EL (cell line): ENCODE measurements at places on chromosomes 1 and 21.

- DNase-seq: no peak
These were observed 146.7 kb downstream of the CSMD2 start for GRCh38 chr1:34018285-34018684.

- no peak for DNase-seq
These were observed 34.4 kb downstream of the WNT9A start for GRCh38 chr1:227913396-227913763.

- DNase-seq: no peak
These were observed 106.6 kb downstream of the NPHP4 start for GRCh38 chr1:5885471-5886139.

DNA sequence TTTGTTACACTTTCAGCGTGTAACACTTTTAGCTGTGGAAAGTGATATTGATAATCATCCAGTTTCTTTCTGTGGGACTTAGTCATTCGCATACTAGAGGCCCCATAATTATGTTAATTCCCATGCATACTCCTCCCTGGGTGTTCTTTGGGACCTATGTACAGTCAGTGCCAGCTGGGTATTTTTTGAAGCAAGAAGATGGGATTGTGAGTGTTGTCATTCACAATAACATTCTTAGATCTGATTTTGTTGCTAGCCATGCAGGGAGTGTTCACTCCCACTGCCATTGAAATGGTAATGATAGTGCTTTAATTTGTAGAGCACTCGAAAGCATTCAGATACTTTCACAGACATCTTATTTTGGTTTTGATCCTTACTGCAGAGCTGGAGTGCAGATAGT, 11.6 kb downstream of the SARS1 start:
- no peak for DNase-seq

DNA sequence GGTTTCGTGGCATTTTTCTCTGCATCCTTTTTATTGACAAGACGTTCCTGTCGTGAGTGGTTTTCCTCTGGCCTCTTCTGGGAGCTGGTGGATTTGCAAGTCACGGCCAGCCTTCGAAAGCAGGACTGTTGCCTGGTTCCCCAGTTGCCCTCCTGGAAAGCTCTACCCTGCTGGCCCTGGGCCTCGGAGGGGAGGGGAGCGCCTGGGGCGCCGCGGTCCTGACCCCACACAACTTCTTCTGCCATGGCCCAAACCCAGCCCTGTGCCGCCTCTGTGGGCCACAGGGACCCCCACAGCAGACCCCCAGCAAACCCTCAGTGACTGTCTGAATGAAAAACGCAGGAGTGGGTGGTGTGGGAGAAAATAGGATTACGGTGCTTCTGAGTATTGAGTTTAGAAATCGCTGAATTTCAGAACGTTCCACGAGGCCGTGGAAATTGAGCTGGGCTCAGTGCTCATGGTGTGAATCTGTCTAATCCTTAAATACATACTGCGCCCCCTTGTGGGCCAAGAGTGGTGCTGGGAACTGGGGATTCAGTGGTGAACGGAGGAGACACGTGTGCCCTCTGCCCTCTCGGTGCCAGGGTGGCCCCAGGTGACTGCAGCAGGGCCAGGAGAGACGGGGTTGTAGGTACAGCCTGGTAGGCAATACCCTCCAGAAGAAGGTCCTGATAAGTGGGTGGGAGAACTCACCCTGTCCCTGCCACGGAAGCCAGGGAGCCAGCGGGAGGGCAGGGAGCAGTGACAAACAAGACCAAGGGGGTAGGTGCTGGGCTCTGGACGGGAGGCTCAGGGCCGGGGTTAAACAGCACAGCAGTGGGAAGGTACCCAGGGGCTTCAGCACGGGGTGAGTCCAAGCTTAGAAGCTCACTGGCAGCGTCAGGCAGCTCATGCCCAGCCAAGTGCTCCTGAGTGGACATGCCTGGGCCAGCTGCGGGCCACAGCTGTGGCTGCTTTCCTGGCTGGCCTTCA, 101.2 kb upstream of the COL6A1 start:
- peak; percentile 82 for DNase-seq

- no peak for DNase-seq
These were observed 135.9 kb upstream of the DPYD start for GRCh38 chr1:98056781-98057180.

- no peak for DNase-seq
These were observed 184.8 kb upstream of the C1orf174 start for GRCh38 chr1:4084896-4085295.
